H1 (cell line): ENCODE measurements at places on chromosomes 5 and 9. TPM values are rescaled to one million over a fixed set of nuclear protein-coding genes. Genes with fewer than 3 reads are reported as not detected.

DNA sequence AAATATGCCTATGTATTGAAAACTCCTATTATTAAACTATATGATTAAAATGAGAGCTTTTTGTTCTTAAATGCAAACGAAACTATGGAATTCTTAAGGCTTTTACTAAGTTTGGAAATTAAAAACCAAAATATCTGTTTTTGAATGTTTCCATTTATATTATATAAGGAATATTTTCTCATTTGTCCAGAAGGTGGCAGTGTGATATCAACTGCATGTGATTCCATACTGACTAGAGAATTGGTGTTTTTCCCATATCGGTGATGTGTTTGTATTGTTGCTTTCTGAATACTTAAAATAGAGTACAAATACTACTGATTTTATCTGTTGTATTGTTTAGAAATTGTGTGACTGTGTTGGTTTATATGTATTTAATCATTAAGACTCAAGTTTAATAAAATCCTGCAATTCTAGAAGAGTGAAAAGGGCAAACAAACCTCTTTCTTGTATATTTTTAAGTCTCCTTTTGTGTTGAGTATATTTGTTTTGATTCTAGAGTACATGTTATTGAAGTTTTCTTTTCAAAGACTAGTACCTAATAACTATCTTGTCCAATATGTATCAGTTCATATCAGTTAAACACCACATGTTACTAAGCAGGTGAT is 320.8 kb downstream of the CCDC171 start:
- no peak overlapping the region for H3K4me3 ChIP-seq
- H3K36me3 ChIP-seq, result no peaks in the 10 kb centered on the region
- H3K27ac ChIP-seq, result no peak overlapping the region
- no peaks in the 10 kb centered on the region for H3K27me3 ChIP-seq

- no peak overlapping the region for H3K27ac ChIP-seq
- DNase-seq, result no peak
- no peak overlapping the region for H3K4me3 ChIP-seq
These were observed 96.2 kb upstream of the BOD1 start for GRCh38 chr5:173712609-173713175.

ADCY2 gene
- polyA plus RNA-seq, result 28.6 and 35.8 TPM in 2 replicates

GRCh38 chr9:92657296-92658094 is 12.4 kb downstream of the IPPK start:
- peaks cover 5% of the 10 kb centered on the region; the same call in 1 of the 2 replicates for H3K4me1 ChIP-seq
- no peak overlapping the region for H3K4me3 ChIP-seq
- H3K27ac ChIP-seq, result no peak overlapping the region
- no peaks in the 10 kb centered on the region for H3K27me3 ChIP-seq
- no peak for DNase-seq

FOXD4L3 gene
- polyA plus RNA-seq, result not detected in 2 replicates

DNA sequence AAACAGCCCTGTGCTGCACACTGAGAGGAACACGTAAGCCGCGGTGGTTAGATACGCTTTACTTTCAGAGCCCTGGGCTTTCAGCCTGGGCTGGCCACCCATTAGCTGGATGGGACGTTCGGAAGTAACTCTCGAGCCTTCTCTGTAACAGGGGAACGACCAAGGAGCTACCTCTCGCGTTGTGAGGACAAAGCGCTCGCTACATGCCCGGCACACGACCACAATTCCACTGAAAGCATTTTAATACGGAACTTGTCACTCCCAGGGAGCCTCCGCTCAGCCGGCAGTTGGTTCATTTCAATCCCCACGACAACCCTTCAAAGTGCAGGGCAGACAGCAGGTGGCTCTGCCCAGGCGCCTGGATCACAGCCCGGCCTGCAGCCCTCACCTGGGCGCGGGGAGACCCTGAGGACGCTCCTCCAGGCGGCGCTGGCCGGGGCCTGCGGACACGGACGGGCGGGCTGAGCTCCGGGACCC is 368 bp downstream of the SURF1 start:
- peaks cover 1% of the 10 kb centered on the region for H3K4me1 ChIP-seq
- H3K27ac ChIP-seq, result no peak overlapping the region
- no peaks in the 10 kb centered on the region for H3K27me3 ChIP-seq

DNA sequence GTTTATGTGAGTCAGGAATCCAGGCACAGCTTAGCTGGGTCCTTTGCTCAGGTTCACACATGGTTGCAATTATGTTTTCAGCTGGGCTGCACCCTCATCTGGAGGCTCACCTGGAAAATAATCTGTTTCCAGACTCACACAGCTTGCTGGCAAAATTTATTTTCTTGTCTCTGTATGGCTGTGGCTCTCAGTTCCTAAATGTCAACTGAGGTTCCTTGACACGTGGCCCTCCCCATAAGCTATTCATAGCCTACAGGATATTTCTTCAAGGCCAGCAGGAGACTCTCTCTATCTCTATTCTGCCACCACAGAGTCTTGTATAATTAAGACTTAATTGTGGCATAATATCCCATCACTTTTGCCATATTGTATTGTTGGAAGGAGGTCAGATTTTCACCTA is 732.0 kb downstream of the CDH18 start:
- no peaks in the 10 kb centered on the region for H3K27me3 ChIP-seq
- DNase-seq, result no peak
- no peak overlapping the region for H3K4me3 ChIP-seq
- H3K27ac ChIP-seq, result no peak overlapping the region
- H3K4me1 ChIP-seq, result no peaks in the 10 kb centered on the region
- H3K36me3 ChIP-seq, result no peaks in the 10 kb centered on the region

- no peak overlapping the region for H3K27ac ChIP-seq
- peaks cover 41% of the 10 kb centered on the region for H3K27me3 ChIP-seq
- no peak for DNase-seq
- H3K36me3 ChIP-seq, result no peaks in the 10 kb centered on the region
- H3K4me1 ChIP-seq, result no peaks in the 10 kb centered on the region
- H3K4me3 ChIP-seq, result peak overlapping the region; percentile 24
These were observed 509 bp downstream of the LVRN start for GRCh38 chr5:115962565-115963402.

- no peak overlapping the region for H3K4me3 ChIP-seq
- H3K27ac ChIP-seq, result no peak overlapping the region
- no peak for DNase-seq
- H3K36me3 ChIP-seq, result no peaks in the 10 kb centered on the region
These were observed 2200.4 kb upstream of the C9orf72 start for GRCh38 chr9:29773676-29774075.

GBGT1 gene
- 7.1 and 10.1 TPM in 2 replicates for polyA plus RNA-seq
